ENCODE measurements at places on chromosomes 11 and 22.

GRCh38 chr11:25793637-25794036 lies 538.3 kb upstream of the ANO3 start:
- no peak for DNase-seq

DNA sequence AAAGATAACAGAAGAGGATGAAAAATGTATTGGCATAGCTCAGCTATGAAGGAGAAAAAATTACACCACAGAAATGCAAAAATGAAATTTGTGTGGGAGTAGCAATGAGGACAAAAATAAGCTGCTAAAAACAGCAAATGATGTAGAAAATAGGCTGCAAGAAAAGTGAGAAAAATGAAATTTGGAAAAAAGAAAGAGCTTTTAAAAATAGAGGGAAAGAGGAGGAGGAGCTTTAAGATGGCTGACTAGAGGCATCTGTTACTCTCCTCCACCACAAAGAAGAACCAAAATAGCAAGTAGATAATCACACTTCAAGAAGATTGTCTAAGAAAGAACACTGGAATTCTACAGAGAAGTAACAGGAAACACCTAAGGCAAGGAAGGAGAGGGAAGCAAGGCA lies 23.7 kb upstream of the OR5AN1 start:
- DNase-seq = no peak

- no peak for DNase-seq
Observed at GRCh38 chr11:81674211-81674610, 1059.5 kb downstream of the FAM181B start.

DNA sequence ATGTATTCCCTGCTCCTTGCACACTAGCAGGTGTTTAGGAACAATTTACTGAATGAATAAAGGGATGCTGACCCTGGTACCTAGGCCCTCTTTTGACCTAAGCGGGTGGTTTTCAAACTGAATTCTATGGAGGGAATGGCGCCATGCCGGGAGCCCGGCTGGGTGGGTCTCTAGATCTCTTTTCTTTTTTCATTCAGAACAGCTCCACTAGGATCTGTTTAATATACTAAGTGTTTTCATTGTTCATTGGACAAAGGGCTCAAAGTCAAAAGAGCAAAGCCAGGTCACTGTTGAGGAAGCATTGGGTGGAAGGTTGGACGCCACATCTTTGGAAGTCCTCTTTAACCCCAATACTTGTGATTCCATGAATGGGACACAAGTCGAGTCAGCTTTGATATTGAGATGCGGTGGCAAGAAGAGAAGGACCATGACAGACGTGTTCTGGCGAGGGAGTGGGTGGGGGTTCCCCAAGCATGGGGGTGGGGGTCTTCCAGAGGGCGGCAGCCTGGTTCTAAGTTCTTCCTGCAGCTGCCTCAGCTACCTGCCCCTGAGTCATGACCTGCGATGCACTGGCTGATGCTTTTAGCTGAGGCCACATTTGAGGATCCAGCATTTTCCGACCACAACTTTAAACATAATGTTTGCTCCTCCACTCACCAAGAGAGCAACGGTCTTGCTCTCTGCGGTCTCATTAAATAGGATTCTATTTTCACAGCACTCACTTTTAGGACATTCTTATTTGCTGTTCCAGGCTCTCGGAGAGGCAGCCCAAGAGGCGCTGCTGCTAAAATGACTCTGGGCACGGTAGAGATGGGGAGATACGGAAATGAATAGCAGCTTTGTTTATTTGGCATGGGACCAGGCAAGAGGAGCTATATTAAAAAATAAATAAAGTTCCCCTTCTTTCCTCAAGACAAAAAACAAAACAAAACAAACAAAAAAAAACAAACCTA lies 100.6 kb downstream of the FBXO7 start:
- no peak for DNase-seq

GRCh38 chr22:49536571-49537131 lies 291.0 kb downstream of the BRD1 start:
- DNase-seq = no peak

- DNase-seq = no peak
Observed at GRCh38 chr11:64453466-64453865, 94.5 kb downstream of the RPS6KA4 start.

GRCh38 chr11:76666408-76666807 lies 4.1 kb downstream of the LRRC32 start:
- no peak for DNase-seq

DNA sequence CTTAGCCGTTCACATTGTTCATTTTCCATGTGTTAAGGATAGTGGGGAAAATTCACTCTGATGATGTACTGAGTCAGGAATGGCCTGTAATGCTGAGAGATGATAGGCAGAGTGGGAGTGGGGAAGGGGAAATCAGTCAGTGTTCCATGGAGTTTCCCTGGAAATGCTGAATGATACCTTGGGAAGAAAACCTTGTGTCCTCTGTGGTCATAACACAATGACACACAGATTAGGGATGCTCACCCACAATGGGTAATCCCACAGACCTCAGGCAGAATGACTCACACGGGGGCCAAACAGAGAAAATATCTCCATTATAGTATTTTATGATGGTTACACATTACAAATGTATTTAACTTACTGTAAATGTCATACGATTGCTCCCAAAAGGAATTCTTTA lies 118.0 kb downstream of the SNX19 start:
- DNase-seq = no peak

DNA sequence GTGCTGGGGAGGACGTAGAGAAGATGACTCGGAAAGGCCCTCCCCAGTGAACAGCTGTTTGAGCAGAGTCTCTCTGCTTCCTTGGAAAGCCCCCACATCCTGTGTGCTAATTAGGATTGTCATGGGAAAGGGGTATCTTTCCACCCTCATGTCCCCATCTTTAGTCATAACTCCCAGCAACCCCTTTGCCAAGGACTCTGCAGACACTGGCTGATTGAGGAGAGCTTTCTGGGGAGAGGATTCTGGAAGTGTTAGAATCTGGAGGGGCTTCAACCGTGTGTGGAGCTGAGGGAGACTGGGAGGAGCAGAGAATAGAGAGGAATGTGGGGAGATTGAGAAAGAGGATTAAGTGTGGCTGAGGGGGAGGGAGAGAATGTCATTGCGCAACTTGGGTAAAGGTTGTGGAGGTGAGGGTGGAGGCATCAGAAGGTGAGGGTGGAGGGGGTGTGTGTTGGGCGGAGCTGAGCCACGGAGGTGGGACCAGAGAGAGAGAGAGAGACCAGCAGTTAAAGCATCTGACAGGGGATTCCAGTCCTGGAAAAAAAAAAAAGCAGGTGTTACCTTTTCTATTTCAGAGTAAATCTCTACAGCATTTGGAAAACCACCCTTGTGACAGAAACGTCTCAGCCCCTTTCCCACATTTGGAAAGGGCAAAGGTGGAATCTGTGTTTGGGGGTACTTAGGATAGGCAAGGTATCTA lies 2.2 kb downstream of the DTX4 start:
- no peak for DNase-seq

DNA sequence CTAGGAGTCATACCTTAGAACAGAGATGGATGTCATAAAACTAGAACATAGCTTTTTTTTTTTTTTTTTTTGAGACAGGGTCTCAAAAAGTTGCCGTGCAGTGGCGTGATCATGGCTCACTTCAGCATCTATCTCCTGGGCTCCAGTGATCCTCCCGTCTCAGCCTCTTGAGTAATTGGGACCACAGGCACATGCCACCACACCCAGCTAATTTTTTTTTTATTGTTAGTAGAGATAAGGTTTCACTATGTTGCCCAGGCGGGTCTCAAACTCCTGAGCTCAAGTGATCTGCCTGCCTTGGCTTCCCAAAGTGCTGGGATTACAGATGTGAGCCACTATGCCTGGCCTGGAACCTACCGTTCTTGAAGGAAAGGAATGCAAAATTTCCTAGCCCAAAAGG lies 8.8 kb upstream of the CEP295 start:
- no peak for DNase-seq

DNA sequence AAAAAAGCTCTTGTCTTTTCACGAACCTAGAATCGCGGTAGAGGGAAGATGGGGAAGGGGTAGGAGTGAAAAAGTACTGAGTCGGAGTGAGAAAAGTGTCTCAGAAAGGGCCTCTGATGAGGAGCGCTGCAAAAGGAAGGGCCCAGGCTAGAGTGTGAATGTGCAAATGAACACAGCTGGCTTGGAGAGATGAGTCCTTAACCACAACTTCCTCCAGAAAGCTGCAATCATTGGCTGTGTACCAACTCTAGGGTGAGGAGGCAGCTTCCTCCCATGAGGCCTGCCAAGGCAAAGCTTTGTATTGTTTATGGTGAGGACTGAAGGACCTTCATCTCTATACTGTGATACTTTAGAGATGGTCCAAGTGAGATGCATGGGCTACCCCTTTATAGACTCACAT lies 566.9 kb upstream of the ANO5 start:
- DNase-seq = no peak

DNA sequence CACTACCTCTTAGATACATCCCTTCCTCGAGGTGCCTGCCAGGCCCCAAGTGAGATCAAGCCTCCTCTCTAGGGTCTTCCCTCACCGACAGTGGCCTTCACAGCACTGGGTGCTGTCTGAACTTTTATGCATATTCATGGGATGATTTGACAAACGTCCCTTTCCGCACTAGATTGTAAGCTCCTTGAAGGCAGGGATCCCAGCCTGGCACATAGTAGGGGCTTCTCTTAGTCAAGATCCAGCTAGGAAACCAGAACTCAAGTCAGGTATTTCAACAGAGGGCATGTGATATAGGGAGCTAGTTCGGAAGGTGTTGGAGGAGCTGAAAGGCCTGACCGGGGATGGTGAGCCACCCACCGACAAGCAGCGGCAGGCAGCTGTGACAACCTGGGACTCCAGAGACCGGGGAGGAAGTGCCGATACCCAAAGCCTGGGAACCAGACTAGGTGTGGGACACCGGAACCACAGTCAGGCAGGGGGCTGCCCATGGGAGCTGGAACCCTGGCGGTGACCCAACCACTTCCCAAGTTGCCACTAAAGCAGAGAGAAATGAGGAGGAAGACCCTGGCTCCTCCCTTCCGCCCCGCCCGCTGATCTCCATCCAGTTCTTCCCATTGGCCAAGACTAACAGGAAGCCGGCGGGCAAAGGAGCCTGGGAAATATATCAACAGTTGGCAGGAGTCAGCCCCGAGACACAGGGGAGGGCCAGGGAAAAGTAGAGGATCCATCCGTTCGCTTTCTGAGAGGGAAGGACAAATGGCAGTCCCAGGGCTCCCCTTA lies 39.8 kb upstream of the CD82 start:
- no peak for DNase-seq

GRCh38 chr11:123145220-123145619 lies 49.8 kb downstream of the CLMP start:
- no peak for DNase-seq

DNA sequence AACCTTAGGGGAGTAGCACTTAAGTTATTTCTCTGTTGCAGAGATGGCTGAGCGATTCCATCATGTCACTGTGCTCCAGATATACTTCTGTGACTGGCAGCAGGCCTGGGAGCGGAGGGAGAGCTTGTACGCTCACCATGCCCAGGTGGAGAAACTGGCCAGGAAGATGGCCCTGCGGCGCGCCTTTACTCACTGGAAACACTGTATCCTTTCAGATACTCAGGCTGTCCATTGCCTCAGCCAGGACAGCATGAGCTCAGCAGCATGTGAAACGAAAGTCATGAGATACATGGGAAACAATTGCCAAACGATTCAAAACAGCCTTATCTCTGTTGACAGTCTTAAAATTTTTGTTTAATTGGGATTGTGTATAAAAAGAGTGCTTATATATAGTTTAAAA lies 78.9 kb downstream of the SFI1 start:
- DNase-seq = no peak

DNA sequence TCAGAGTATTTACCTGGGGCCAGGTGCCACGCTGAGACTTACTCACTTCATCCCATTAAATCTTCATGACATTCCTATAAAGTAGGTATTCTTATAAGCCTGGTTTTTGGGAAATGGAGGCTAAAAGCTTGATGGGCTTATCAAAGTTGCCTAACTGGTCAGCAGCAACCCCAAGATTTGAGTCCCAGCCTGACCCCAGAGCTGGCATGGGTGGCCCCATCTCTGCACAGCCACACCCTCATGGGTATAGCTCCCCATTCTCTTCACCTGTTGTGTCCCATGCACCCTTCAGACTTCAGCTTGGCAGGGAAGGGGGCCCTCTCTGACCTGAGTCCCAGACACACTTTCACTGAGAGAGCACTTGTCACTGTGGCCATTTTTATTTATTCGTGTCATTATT lies 37.4 kb upstream of the TP53I11 start:
- DNase-seq = no peak

GRCh38 chr22:37212174-37212906 lies at the start of gene SSTR3:
TSS of gene SSTR3 (minus strand) at chr22:37212477. CDS start at chr22:37207803, 4,674 bp downstream.
- no peak for DNase-seq

- DNase-seq = no peak
Observed at GRCh38 chr11:111173221-111173620, 72.3 kb upstream of the POU2AF2 start.

DNA sequence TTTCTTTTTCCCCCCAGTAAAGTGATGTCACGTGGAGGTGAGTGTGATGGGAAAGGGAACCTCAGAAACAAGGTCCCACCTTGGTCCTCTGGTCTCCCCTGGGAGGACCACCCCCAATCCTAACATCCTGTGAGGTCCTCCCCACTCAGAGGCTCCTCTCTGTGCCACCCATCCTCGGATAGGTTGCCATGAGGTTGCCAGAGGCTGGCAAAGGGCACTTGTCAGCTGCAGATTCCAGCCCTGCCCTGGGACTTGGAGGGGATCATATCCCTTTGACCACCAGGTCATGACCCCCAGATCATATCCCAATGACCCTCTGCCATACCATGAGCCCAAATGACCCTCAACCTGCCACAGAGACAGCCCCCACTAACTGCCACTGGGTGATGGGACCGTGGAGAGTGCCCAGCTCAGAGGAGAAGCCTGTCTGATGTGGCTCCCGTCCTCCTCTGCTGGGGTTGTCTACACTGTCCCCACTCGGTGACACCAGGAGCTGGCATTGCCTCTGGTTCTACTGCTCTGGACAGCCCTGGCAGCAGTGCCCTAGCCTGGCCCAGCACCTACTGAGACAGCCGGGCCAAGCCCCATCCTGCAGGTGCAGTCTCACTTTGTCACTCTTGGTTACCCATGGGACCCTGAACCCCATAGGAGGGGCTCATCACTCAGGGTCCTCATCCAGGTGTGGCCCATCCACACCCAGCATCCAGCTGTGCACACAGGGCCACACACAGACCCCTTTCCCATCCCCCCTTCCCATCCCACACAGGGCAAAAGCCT lies 90.2 kb upstream of the KCNQ1OT1 start:
- no peak for DNase-seq

DNA sequence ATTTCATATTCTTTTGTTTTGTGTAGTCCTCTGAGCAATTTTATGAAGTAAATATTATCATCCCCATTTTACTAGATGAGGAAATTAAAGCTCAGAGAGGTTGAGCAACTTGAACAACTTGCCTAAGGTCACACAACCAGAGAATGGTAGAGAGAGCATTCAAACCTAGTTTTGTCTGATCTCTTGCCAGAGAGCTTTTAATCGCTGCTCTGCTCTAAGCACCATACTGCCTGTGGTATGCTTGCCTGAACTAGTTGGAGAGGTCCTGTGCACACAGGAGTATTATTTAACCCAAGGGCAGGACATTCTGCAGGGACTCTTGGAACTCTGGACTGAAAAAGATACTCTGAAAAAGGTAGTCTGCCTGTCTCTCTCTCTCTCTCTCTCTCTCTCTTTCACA lies 38.5 kb downstream of the TRAF6 start:
- DNase-seq = no peak

- no peak for DNase-seq
Observed at GRCh38 chr11:87870086-87870485, 305.2 kb downstream of the RAB38 start.

GRCh38 chr11:105648762-105649161 lies 38.9 kb downstream of the GRIA4 start:
- no peak for DNase-seq

Measured in COR-L47 (cell line).